Activated CD8-positive, alpha-beta memory T cell treated with anti-CD3 and anti-CD28 coated beads for 4 hours (primary cell): ENCODE measurements at places on chromosomes 12 and 14.

DNA sequence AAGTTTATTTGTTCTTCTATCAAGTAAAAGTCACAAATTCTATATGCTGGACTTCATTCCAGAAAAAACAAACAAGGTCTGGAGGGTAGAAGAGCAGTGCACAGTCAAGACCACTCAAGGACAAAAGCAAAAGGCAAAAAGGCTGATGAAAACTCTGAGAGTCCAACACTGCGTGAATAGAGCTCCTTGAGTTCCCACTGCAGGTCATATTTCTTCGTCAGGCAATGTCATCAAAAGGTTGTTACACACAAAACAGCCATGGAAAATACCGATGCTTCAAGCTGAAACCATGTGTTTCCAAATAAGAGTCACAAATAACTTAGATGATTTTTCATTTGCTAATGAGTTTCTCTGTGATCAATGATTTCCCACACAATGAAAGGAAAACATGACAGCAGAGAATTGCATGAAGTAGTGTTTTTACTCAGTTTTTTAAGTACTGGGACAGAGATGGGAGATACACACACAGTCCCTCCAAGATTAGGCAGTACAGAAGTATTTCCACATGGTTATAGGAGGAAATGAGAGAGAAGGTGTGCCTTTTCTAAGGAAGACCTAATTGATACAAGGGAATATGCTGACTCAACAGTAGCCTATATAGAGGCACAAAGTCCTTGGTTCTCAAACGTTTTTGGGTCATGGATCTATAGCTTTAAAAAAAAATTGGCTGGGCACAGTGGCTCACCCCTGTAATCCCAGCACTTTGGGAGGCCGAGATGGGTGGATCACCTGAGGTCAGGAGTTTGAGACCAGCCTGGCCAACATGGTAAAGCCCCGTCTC lies 177.7 kb downstream of the MED13L start:
- DNase-seq = no peak

GRCh38 chr14:75513911-75514672 lies 8.2 kb upstream of the BATF start:
- no peak for DNase-seq

DNA sequence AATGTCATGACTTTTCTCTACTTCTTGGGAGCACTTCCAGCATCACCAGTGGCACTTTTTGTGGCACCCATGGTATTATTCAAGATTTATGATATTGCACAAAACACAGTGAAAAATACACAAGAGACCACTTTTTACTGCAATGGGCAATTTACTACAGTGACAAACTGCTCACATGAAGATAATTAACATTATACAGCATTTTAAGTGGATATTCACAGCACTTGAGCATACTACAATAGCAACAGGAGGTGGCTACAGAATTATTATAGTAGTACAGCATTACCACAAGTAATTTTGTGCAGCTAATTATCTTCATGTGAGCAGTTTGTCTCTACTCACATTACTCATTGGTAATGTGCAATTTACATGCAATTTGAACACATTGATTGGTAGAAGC lies 18.3 kb downstream of the IL26 start:
- no peak for DNase-seq

DNA sequence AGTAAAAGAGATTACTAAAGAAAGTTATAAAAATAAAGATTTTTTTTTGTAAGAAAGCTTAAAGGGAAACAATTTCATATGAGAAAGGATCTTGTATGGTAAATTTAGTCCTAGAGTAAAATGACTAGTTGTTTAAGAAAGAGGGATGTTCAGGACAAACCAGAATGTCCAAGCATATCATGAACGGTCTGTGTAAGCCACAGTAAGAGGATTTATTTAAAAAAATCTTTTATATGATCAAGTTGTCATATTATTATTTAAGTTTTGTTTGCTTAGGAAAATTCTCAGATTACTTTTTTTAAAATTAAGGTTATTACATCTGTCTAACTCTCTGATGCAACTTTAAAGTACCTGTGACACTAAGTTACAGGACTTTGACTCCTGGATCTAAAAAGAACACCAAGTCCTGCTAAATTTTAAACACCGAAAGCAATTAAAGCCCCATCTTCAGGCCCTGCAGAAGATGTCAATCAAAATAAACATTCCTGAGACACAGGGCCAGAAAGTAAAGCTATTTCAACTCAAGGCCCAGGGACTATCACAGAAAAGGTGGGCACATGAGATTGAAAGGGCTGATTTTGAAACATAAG lies 17.3 kb upstream of the CCDC196 start:
- no peak for DNase-seq

DNA sequence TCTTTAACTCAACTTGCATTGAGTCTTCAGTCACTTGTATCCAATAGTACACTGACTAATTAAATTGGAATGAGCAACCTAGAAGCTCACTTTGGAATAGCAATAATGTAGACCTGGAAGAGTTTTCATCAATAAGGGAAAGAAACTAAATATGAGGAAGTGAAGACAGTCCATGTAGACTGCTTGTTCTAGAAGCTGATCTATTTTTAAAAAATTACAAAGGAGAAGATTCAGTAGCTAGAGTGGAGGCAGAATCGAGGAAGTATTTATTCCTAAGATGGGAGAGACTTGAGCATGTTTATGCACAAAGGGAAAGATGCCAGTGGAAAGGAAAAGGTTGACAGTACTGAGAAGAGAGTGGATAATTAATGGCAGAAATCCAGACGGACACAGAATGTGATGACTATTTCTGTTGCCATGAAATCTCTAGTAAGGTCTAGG lies 156.3 kb upstream of the PDE3A start:
- no peak for DNase-seq

DNA sequence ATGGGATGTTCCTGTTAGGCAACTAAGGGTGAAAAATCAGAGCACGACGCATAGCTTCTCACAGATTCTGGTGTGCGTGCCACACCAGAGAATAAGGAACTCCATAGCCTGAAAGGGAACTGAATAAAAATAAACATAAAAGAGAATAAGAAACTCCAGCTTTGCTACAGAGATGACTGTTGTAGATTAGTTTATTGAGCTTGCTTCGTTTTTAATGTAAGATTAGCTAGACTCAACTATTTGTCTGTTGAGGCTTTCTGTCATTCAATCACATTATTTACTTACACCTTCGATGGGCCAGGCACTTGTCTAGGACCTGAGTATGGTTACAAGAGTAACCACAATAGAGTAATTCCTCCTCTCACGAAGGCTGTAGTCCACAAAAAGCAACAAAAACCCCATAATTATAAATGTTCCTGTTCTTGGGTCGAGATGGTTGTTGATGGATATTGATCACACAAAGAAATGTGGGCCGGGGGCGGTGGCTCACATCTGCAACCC lies 807 bp upstream of the ZCCHC8 start:
- DNase-seq = no peak

- no peak for DNase-seq
Observed at GRCh38 chr14:83473416-83474235, 1940.0 kb upstream of the SEL1L start.

GRCh38 chr14:87898301-87898700 lies 94.7 kb downstream of the GALC start:
- no peak for DNase-seq

DNA sequence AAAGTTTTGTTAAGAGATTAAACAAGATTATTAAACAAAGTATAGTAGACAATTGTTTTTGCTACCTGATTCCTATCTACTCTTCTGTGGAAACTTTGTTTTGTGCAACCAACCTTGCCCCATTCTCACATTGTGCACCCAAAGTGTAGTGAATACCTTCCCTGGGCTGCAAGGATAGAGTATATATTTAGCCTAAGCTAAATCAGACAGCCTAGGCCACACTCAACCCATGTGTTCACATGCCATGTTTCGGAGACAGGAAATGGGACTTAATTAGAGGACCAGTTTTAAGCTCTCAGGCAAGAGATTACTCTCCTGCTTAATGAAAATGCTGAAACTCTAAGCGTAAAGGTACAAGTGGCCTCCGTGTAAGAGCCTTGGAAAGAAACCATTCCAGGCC lies 734.9 kb upstream of the USP15 start:
- DNase-seq = no peak

GRCh38 chr14:89479802-89480201 lies 62.8 kb upstream of the FOXN3 start:
- no peak for DNase-seq

DNA sequence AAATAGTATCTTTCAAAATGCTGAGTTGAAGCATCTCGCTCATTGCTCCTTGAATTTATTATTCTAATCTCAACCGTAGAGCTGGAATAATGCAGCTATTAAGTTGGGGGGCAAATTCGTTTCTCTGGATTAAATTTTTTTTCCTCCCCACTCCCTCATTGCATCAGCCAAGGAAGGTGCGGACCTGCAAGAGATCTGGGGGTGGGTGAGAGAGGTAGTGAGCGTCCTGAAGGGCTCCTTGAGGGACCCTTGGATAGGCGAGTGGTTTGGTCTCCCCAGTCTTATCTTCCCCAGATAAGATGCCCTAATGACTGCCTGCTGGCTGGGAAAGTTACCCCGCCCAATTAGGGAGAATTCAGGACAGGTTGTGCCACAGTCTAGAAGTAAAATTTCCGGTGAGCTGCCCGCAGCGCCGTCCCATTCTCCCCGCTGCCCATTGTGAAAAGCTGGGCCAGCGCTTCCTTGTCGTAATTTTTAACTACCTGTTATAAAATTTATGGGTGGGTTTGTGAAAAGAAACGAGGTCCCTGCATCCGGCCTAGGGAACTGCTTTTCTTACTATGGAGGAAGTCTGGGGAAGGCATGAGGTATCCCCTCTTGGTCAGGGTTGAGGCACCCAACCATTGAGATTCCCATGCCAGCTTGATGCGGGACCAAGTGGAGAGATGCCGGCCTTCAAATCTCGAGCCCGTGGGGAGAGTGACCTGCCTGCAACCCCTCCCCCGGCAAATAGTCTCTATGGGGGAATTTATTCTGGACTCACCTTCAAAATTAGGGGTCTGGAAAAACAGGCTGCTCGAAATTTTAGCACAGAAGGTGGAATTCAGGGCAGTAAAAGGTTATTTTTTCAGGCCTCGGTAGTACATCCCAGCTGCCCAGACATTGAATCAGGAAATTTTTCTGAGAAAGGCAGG lies 6.5 kb downstream of the HOXC8 start:
- no peak for DNase-seq

DNA sequence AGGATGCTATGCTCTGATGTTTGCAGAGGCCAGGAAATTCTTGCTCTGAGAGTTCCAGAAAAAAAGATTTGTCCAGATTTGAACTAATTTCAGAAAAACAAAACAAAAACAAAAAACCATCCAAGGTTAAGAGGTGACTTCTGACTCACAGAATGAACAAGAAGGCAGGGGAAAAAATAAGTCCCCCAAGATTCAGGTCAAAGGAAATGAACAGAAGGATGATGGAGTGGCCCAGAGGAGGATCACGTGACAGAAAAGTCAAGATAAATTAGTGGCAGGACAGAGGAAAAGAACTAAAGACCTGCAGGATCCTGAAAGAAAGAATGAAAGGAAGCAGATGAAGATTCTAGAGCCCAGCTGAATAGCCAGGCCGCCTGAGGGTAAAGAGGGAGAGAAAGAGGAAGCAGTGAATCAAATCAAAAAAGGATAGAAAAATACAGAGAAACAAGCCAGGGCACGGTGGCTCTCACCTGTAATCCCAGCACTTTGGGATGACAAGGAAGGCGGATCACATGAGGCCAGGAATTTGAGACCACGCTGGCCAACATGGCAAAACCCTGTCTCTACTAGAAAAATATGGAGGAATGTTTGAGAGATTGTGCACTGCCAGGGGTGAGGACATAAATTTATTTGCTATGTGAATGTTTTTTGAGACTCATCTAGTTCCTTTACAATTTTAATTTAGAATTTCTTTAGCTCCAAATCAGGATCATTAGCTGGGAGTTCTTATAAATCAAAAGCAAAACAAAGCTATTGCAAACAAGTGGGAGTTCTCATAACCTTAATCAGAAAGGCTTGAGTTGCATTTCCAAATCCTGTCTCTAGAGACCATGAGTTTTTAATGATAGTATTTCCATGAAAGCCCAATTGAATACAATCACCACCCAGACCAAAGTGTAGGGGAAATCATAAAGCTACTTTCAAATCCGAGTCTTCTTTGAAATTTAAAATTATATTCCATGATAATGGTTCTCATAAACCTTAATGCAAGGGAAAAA lies 217.1 kb upstream of the PLEKHG7 start:
- no peak for DNase-seq

GRCh38 chr14:100056431-100056830 lies 8.8 kb upstream of the EVL start:
- no peak for DNase-seq

- DNase-seq = no peak
Observed at GRCh38 chr14:35632271-35632670, 98.3 kb downstream of the INSM2 start.

GRCh38 chr12:59193476-59194050 lies 273.3 kb upstream of the LRIG3 start:
- no peak for DNase-seq

GRCh38 chr14:90844321-90844720 lies 28.1 kb upstream of the TTC7B start:
- DNase-seq = no peak

DNA sequence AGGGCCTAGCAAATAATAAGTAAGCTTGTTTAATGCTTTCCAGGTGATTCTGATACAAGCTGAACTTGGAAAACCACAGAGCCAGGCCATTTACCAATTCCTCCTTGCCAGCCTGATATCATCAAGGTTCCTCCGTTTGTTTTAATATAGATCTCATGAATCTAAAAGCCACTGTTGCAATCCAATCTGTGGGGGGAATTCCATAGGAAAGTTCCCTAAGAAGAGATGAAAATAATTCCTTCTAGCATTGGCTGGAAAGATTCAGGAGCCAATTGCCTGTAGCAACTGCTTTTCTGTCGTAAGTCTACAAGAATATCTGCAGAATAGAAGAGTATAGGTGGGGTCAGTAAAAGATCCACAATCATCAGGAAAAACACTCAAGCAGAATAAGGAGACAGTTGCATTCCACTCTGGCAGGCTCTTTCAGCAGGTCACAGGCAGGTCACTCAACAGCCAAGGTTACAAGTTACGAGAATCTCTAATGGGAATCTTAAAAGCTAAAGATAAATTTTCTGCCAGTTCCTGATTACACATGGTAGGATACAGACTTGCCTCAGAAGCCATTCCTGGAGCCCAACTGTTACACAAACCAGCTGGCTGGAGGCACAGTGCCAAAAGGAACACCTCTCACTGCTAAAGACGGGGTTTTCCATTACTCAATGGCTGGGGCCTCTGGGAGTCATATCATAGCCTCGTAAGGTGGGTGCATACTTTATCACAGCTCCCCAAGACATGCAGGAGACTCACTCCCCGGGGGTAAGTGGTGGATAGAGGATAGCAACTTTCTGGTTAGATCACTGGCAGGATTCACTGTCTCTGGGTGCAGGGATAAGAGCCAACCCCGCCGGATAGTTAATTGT lies 43.6 kb downstream of the FGD6 start:
- no peak for DNase-seq

DNA sequence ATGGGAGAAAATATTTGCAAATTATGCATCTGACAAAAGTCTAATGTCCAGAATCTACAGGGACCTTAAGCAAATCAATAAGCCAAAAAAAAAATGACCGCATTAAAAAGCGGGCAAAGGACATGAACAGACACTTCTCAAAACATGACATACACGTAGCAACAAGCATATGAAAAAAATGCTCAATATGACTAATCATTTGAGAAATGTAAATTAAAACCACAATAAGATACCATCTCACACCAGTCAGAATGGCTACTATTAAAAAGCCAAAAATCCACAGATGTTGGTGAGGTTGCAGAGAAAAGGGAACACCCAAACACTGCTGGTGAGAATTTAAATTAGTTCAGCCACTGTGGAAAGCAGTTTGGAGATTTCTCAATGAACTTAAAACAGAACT lies 16.1 kb downstream of the PAWR start:
- no peak for DNase-seq
